ENCODE measurements at places on chromosomes 2 and 18.
A peak's percentile ranks its signal among the peaks of the same experiment; 100 is the strongest.

DNA sequence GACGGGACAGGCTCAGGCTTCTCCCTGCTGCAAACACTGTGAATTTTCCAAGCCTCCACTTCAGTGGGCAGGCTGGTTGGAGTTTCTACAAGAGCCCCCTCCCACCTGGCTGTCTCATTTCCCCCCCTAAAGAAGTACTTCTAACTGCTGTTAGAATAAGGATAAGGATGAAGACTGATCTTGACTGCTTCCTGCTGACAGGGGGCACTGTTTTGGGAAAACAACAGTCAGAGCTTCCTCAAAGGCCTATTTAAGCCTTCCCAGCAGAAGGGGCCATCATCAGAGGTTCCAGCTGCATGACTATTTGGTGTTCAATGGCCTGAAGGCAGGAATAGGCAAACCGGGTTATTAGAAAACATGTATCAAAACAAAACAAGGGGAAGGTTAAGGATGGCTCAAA is 1162.8 kb downstream of the DSC3 start:
- DNase-seq = no peak

DNA sequence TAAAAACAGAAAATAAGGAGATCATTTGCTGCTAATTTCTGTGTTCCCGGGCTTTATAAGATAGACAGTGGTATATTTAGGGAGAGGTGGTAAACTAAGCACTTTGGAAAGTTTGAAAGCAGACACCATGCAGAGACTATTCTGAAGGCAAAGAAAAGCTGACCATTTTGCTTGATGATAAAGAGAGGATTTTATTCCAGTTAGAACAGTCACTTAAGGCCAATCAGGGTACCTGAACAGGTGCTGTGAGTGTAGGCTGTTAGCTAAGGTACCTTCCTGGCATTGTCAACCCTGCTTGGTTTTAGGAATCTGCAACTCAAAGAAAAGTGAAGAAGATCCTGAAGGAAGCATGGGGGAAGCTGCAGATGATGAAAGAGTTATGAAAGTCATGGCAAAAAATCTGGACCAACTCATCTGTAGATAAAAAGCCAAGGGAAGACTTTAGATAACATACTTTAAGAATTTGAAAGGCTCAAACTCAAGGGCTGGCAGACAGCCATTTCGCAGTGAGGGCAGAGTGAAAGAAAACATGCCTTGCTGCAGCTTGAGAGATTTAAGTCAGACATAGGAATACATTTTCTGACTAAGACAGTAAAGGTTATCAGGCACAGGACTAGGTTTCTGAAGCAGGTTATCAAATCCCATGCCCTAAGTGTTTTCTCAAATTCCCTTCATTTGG is 80.1 kb upstream of the ARL5A start:
- no peak for DNase-seq

DNA sequence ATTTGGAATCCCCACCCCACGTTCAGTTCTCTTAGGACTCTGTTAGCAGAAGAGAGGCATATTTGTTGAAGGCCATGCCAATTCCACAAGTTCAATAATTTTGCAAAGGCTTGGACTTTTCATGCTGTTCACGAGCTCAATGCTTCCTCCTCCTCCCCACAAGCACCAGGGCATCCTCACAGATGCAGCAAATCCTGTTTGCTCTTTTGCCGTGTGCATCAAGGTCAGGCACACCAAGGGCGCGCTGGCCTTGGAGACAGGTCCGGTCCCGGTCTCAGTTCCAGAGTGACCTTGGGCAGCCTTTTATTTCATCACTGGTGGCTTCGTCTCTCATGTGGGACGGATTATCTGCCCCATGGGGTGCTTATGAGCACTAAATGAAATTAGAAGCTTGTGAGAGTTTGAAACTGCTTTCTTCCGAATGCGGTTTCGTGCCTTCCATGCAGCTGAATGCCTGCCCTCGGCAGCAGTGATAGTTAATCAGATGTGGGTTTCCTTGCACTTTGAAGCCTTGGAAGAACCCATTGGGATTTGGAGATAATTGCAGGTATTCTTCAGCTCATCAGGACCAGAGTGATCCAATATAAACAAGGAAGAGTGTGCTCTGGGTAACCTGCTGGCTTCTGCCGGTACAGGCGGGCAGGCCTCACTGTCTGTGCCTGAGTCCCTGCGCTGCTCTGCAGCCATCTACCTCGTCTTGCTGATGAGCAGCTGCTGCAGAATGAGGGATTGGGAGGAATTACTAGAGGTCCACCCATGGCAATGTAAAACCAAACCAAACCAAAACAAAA is 140.8 kb downstream of the SH3BP4 start:
- DNase-seq = no peak

DNA sequence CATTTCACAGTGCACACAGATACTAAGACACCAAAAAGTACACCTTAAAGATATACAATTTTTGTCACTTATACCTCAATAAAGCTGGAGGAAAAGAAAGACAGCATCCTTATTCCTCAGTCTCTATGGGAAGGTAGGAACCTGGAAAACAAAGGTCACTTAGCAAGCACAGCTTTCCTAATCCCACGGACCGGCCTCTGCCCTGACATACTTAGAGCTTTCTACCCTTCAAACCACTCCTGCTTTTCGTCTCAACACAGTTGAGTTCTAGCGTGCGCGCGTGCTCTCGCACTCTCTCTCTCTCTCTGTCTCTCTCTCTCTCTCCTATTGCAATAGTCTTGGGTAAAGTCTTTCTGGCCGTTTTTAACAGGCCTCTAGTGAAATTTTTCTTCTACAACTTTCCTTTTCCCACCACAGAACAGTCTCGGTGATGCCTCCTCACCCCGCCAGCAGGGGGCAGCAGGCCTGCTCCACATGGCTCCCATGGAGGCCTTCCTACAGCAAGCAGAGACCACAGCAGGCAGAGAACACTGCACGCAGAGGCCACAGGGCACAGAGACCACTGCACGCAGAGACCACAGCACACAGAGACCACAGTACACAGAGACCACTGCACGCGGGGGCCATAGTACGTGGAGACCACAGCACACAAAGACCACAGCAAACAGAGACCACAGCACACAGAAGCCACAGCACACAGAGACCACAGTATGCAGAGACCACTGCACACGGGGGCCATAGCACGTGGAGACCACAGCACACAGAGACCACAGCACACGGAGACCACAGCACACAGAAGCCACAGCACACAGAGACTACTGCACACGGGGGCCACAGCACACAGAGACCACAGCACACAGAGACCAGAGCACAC is 106.9 kb downstream of the FBXO15 start:
- peak; percentile 7 for DNase-seq

DNA sequence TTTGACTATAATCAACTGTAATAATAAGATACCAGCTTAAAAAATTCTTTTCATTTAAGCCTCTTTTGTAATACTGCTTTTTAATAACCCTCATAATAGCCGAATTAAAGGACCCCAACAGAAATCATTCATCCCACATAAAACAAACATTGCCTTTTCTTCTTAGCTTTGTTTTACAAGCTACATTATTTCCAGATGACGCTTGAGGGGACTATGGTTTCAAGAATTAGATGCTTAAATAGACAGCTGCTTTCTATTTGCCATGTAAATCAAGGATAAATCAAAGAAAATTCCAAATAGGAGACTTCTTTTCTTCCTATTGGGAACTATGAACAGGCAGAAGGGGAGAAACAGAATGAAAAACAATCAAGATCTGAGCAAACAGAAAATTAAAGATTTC is 200.7 kb upstream of the SMAD7 start:
- no peak for DNase-seq

DNA sequence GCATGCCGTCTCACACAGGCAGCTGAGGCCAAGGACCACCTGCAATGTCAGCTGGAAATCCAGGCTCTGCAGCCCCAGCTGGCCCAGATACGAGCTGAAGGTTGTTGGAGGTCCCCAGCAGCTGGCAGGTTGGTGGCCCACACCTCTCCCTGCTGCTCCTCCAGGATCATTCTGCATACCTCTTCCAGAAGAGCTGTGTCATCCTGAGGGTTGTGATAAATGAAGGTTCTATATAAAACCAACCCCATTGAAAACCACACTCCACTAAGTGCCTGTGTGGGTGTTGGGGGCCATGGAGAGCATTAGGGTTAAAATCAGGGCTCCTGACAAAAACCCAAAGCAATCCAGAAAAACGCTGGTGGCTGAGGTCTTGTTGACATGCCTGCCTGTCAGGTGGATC is 50.4 kb downstream of the C1QL2 start:
- no peak for DNase-seq

DNA sequence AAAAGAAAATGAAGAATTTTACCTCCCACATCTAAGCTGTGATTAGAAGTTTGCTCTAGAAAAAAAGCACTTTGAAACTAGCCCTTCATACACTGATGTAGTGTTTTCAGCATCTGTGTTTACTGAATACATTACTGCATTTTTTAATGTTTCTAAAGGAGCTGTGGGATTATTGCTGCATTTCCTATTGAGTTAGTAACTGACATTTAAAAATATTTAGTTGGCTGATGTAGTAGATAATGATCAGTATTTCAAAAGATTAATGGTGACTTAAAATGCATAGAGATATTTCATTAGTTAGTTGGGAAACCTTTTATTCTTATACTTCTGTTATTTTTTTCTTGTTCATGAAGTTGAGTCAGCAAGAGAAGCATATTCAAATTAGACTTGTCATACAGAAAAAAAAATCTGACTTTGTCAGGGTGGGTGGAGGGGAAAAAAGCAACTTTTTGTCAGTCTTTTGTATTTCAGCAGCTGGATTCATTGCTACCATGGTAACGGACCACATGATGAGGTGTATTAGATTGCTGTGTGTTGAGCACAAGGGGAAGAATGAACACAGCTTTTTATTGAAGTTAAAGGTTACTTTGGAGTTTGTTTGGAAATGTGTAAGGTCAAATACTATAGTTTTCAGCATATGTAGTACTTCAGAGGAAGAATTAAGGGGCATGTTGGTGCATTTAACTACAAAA is at the start of gene DTNA:
TSS of gene DTNA (plus strand) at position 549 of the 692 bp plus-strand sequence. CDS start 45,679 bp downstream, outside the sequence.
- no peak for DNase-seq

GRCh38 chr2:4791488-4791887 is 900.7 kb upstream of the SOX11 start:
- DNase-seq = no peak

DNA sequence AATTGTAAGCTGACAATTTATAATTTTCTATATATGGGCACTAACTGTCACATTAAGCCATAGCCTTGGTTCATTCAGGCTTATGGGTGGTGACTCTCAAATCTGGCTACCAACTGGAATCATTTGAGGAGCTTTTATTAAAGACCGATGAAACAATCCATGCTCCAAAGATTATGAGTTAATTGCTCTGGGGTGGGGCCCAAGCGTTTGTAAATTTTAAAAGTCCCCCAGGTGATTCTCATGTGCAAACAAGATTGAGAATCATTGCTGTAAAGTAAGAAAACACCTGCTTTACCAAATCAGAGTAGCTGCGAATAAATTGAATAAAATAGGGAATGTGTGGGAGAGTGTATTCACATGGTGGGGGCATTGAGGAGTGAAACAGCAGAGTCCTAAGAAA is 76.1 kb upstream of the RAB27B start:
- DNase-seq = no peak

- DNase-seq = no peak
Observed at GRCh38 chr2:66436581-66437001, 1.7 kb downstream of the MEIS1 start.

- no peak for DNase-seq
Observed at GRCh38 chr2:168708080-168708479, 94.4 kb upstream of the NOSTRIN start.

- DNase-seq = no peak
Observed at GRCh38 chr2:218375212-218375611, 6.9 kb upstream of the SLC11A1 start.

GRCh38 chr2:7428454-7429204 is 511.4 kb downstream of the RNF144A start:
- DNase-seq = no peak

DNA sequence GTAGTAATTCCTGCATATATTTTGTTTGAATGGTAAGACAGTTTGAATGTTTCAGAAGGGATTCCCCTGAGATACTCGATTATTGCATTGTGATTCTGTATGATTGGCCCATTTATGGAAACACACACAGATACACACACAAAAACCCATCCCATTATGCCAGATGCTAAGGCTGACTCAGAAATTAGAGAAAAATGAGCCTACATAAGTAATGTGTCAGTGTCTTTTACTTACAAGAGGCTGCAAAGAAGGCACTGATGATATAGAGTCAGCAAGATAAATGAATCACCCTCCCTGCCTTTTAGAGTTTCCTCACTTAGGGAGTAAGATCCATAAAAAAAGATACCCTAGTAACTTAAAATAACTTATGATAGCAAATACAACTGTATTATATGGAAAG is 1481.1 kb upstream of the ACVR2A start:
- DNase-seq = no peak

GRCh38 chr2:176533505-176534193 is 264.4 kb downstream of the MTX2 start:
- no peak for DNase-seq

GRCh38 chr2:172216477-172216876 is 113.8 kb upstream of the DLX2 start:
- DNase-seq = no peak

DNA sequence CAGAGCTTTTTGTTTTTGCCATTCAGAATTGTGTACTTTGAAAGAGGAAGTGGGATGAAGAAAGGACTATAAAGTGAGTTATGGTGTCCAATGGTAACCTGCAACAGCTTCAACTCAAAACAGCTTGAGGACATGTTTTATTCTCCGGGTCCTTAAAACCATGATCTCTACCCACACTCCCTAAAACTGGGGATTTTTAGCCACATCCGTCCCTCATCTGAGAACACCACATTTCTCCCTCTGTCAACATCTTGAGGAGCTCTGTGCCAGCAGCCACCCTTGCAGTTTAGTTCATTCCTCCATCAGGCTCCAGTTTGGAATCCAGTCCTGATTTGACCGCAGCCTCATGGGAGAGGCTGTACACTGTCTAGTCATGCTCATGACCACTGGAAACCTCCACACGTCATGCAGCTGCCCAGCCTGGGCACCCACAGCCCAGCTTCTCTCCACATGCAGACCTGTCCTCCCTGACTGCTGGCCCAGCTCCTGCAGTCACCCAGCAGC is 62.6 kb downstream of the C18orf63 start:
- DNase-seq = no peak

- DNase-seq = no peak
Observed at GRCh38 chr2:101802329-101802728, 104.8 kb downstream of the MAP4K4 start.

GRCh38 chr2:28325567-28326468 is 66.8 kb upstream of the FOSL2 start:
- no peak for DNase-seq

DNA sequence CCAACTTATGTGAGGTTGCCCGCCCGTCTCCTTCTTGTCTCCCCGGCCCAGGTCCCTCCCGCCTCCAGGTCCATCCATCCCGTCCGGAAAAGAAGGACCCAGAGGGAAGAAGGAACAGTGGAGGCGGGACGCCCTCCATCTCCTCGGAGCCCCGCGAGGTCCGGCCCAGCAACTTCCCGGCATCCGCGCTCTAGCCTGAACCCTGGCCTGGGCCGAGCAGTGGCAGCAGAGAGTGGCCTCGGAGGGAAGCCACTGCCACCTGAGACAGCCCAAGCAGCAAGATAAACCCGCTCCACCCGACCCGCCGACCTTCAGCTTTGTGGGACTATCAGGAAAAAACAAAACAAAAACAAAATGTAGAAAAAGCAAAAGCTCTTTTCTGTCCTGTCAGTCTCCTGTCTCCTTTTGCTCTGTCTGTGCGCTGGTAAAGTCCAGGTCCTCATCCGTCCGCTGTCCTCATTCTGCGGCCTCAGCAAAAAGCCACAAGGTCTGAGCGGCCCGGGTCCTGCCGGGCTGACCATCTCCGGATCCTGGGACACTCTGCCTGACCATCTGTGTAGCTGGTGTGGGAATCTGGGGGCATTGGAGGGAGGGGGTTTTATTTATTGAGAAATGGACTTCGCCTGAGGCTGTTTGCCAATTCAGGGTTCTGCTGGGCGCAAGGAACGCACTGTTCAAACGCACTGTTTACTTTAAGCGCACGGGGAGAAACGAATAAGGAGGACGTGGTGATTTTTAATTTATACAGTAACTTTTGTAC is 3.1 kb downstream of the DLX1 start:
- DNase-seq = no peak
